Stimulated activated CD8-positive, alpha-beta memory T cell treated with anti-CD3 and anti-CD28 coated beads, Interleukin-15, amount 100 ng/mL, for 1 hour (primary cell): ENCODE measurements at places on chromosomes 2 and 18.

DNA sequence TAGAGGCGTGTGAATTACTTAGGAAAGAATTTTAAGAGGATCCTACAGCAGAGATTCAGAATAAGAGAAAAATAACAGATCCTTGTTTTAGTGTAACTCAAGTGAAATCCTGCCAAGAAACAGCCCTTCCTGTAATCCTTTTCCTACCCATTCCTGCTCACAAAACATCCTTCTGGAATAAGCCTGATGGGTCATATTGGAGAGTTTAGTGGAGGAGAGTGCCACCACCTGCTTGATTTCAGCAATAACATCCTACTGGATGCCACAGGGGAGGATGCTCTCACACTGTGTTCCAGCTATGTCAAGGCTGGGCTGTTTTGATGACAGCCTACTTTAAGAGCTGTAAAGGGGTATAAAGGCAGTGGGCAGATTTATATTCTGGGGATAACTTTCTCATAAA, 54.8 kb upstream of the CCDC178 start:
- no peak for DNase-seq

DNA sequence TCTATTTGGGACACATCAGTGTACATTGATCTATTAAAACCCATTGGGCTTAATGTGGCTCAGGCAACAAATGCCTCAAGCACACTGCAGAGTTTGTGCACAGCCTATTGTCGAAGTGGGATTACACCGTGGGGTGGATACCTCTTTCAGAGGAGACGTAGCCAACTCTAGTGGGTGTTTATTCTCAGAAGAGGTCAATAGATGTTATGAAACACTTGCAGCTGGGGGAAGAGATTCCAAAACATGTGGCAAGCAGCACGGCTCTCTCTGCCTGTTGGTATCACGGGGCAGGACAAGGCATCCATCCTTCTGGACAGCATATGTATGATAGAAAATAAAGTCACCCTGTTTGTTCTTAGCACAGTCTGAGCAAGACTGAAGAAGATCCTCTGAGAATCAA, 121.4 kb upstream of the COPS8 start:
- no peak for DNase-seq

DNA sequence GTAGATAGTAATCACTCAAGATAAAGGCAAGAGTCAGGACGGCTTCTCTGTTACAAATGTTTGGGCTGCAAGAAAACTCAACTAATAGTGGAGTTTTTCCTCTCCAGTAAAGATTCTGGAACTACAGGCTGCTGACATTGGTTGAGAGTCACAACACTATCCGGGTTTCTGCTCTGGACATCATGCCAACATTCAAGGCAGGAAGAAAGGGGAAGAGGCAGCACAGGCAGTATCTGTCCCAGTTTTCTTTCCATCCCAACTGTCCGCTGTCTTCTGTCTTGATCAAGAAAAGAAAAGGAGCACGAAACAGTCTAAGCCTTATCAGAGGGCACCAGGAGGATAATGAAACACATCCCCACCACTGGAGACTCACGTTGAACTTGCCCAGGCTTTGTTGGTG, 132.1 kb downstream of the MAIP1 start:
- DNase-seq, result no peak

DNA sequence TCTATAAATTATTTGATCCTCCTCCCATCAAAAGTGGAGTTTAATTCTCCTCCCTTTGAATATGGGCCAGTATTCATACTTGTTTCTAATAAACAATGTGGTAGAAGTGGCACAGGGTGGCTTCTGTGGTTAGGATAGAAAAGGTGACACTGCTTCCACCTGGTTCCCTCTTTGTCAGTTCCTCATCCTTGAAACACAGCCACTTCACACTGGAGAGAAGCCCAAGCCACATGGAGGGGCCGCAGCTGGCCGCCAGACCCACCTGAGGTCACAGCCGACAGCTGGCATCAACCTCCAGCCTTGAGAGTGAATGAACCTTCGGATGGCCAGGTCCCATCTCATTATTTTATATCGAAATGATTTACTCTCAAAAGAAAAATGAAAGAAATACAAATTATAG, 27.5 kb upstream of the SLC66A3 start:
- no peak for DNase-seq

DNA sequence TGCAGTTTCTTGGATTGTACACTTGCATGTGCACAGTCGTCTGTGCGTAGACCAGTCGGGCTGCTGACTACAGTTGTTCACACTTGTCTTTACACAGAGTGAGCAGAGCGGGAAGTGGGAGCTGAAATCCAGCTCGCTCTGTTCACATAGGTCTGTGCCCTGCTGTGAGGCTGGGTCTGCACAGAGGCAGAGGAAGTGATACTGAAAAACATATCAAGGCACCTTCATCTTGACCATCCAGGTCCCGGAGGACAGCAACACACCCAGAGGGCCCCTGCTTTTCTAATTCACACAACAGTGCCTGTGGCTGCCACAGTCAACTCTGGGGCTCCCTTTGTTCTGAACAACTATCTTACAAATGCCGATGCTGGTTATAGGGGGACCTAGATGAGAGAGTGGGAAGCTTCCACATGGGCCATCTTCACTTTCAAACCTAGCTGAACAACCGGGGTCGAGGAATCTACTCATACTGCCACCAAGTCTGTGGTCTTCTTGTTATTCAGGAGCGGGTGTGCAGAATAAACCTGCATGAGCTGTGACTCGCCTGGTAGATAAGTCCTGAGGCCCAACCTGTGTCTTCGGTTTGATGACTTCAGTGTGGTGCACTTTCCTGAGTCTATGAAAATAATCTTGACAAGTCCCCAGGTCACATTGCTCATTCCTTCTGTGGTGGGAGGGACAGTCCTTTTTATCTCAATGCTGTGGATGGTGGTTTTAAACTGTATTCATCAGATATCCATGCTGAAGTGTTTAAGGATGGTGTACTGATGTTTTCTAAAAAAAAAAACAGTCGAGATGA, 3.5 kb upstream of the ADNP2 start:
- DNase-seq, result no peak

DNA sequence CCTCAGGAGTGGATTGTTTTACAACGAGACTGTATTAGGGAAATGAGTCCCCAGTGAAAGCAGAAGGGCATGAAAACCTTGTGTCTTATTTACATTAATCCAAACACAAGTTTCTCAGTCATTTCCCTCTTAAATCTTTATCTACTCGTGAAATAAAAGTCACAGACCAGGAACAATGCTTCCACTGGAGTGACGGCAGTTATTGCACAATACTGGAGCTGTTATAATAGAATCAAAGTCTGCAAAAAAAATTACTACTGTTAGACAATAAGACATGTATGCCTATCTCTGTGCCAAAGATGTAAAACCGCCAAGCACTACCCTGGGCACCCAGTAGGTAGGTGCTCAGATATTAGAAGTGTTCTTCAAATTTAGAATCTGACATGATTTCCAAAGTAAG, 375.5 kb downstream of the ZNF521 start:
- no peak for DNase-seq

GRCh38 chr2:152443771-152444170, 108.8 kb downstream of the FMNL2 start:
- DNase-seq, result no peak

GRCh38 chr2:35454966-35455638, 900.5 kb upstream of the CRIM1 start:
- DNase-seq, result no peak

DNA sequence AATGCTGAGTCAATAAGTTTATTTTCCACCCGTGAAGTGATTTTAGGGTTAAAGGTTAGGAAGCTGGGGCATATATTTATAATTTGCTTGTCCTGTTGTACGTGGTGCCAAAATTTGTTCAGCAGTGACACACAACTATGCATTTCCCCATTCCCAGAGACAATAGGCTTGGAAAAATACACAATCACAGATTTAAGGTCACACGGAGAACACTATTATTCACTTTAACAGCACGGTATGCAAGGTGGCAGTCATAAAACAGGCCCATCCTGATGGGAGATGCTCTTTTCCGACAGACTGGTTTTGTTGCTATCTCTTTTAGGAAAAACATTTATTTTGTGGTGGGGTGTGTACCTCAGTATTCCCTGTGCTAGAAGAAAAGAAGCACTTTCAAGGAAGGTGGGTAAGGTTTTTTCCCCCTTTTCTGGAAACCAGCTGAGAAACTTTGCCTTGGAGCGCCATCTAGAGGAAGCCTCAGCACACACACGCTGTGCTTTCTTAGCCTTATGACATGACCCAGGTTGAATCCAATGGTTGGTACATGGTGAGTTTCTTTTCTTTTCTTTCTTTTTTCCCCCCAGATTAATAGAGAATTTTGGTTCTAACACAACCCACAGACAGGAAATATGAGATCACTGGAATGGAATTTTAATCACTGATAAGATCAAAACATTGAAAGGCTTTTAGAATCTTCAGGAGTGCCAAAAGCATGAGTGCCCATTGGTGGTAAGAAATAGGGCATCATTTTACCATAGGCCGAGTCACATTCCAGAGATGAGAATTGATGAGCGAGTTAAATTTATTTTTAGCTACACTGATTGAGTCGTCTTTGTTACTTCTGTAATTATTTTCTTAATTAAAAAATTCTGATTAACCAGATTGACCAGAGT, 332.1 kb downstream of the AGPS start:
- peak; percentile 11 for DNase-seq

DNA sequence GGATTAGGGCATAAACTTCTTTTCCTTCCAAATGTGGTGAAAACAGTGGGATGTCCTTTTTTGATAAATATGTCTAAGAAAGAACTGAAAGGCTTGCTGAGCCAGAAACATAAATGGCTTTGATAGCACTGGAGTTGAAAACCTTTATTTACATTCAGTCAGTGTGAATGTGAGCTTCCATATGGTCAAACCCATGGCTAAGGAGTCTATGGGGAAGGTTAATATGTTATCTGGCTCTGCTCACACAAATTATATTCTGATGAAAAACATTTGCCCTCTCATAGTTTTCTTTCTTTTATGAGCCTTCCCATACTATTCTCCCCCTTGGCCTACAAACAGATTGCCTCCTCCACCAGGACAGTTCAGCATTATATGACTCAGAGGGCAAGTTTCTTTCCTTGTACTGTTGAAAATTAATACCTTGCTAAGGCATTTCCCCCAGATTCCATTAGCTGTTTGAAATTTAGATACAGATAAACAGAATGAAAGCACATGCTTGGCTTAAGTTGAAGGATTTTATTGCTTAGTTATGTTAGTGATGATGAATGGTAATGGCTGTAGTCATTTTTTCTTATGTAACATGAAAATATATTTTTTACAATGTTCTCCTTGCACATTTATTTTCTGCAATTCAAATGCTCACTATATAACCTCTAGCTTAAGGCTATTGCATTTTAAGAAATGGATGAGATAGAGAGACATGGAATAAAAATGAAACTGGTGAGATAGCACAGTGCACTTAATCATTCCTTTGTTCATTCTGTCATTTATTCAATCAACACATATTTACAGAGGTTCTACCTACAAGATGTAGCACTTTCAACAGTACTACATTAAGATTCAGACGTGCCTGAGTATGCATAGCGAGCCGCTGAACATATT, 544.1 kb downstream of the LRRTM4 start:
- no peak for DNase-seq

GRCh38 chr2:8495189-8495989, 186.5 kb upstream of the ID2 start:
- DNase-seq, result no peak

- DNase-seq, result no peak
Measured at GRCh38 chr2:71702971-71703898, 249.9 kb downstream of the DYSF start.

- DNase-seq, result no peak
Measured at GRCh38 chr18:48599391-48599790, 60.6 kb downstream of the CTIF start.

GRCh38 chr2:40395169-40396073, 56.5 kb downstream of the SLC8A1 start:
- DNase-seq, result no peak

DNA sequence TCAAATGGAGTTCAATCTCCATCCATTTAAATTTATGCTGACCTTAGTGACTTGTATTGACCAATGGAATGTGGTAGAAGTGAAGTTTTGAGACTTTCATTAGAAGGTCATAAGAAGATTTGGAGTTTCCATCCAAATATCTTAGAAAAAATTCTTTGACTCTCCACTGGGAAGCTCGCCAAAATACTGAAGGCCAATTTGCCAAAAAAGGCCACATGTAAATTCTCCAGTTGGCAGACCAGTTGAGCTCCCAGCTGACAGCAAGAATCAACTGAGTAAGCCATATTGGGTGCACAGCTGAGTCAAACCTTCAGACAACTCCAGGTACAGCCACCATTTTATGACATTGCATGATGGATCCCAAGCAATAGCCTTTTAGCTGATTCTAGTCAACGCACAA, 228.3 kb upstream of the SETBP1 start:
- DNase-seq, result no peak

DNA sequence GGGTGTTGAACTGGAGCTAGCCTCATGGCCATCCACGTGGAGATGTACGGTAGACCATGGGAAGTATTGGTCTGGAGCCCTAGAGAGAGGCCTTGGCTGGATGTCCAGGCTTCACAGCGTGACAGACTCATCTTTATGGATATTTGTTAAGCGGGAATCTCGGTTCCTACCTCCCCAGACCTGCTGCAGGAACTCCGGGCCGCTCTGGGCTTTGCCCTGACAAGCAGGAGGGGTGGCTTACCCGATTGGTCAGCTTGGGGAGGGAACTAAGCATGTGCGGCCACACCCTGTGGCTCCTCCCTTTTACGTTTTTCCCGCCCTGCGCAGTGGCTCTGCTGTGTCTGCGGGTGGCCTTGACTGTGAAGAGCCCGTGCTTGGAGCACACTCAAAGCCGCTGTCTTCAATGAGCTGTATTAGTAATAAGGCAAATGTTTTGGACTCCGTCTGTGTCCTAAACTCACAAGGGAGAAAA, 52.3 kb downstream of the PAPOLG start:
- no peak for DNase-seq

- DNase-seq, result no peak
Measured at GRCh38 chr2:239305771-239306170, 95.0 kb downstream of the HDAC4 start.

DNA sequence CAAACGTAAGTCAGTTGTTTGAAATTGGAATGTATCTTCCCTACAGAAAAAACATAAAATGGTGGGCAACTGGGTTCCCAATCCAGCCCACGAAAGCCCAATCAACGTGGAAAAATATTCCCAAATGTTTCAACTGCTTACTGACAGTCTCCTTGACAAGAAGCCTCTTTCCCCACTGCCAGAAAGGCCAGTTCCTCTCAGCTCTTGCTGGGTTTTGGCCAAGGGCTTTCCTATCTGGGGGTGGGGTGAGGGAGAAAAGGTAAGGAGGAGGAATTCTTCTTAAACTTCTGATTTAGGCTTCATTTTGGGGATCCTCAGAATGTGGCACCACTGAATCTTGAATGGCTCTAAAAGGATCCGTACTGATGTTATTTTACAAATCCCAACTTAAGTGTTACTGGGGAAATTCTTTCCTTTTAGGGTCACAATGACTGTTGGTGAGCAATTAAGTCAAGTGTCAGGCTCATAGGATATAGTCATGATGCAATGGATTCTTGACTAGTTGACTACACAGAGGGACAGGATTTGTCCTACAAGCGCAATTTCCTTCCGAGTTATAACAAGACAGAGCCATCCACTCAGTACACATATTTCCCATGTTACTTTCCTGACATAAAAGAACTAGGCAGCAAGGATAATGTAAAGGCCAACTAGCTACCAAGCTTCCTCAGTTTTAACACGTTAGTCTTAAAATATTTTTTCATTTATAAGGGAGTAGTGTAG, 73.6 kb downstream of the SPRED2 start:
- DNase-seq, result no peak
